ENCODE measurements at places on chromosomes 5 and 9.

GRCh38 chr5:61619289-61619688, 287.2 kb downstream of the ZSWIM6 start:
- no peak for DNase-seq

DNA sequence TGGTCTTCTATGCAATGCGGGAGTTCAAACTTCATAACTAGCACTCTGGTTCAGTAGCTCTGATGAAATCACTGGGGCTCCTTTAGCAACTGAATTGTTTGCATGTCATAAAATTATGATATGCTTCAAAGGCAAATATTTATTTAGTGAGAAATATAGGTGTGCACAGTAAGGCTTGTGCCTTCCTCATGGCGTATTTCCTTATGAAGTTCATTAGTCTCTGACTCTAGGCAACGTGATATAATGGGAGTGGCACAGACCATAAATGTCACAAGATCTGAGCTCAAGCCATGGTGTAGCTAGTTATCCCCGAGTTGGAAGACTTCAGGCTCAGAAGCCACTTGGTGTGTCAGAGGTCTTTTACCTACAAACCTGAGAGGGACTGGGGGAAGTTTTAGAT, 35.5 kb downstream of the PIP5K1B start:
- no peak for DNase-seq

DNA sequence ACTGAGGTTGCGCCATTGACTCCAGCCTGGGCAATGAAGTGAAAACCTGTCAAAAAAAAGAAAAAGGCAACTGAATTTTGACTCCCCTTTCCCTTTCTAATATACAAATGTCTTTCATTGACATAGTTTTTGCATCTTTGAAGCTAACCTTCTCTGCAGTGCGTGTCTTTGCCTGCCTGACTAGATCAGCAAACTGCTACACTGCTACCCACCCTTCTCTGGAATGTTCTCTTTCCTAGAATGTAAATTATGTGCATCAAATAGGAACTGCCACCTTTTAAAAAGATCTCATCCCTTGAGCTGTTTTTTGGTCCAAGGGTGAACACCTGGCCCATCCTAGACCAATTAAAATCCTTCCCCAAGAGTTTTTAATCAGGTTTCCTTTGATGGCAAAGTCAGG, 127.6 kb downstream of the SLC28A3 start:
- DNase-seq = no peak

DNA sequence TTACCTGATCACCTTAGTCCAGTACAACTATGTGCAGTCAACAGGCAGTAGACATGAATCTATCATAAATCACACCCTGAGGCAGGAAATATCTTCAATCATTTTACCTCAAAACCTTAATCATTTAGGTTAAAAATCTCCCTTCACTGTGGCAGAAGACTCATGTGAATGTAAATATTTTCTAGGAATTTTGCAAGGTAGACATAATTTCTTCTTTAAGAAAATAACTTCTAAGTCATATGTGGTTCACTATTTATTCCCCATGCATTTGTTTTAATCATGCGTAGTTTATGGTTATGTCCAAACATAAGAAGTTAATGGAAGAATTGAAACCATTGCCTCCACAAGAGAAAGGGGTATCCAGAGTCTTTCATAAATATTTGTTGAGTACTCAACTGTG, 97.0 kb downstream of the HMHB1 start:
- DNase-seq = no peak

GRCh38 chr9:135023088-135023785, 64.2 kb upstream of the OLFM1 start:
- DNase-seq = no peak

GRCh38 chr9:108620767-108621166, 235.0 kb downstream of the ACTL7B start:
- no peak for DNase-seq

- no peak for DNase-seq
Observed at GRCh38 chr5:107306002-107306401, 364.7 kb downstream of the EFNA5 start.

DNA sequence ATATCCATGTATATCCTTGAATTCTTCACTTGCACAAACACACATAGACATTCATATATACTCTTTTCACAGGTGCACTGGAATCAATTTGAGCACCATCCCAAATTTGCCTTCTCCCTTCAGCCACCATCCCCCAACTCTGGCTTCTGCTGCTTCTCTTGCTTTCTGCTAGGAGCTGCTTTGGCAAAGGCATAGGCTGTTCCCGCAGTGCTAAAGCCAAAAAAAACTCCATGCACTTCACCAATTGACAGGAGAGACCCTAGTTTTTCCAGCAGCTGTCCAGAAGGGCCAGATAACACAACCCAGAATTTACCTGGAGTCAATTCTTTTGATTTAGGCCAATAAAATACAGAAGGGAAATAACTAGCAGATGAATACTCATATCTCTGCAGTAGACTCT, 251.3 kb downstream of the NR2F1-AS1 start:
- DNase-seq = no peak

GRCh38 chr9:98501819-98502218, 206.9 kb downstream of the GABBR2 start:
- no peak for DNase-seq

DNA sequence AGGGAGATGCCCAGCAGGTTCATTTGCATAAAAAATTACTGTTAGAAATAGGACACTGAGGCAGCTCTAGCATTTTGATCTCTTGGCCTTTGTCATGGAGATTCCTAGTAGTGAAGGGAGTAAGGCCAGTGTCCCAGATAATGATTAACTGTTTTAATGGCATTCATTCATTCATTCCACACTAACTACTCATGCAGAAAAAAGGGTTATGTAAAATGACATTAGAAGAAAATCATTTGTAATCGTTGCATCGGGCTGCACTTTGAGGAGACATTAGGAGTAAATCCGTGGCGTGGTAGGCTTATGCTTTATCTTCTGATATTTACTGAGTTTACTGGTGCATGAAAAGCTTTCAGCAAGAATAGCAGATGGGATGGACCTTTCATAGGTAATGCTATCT, 82.6 kb upstream of the GRHPR start:
- no peak for DNase-seq

DNA sequence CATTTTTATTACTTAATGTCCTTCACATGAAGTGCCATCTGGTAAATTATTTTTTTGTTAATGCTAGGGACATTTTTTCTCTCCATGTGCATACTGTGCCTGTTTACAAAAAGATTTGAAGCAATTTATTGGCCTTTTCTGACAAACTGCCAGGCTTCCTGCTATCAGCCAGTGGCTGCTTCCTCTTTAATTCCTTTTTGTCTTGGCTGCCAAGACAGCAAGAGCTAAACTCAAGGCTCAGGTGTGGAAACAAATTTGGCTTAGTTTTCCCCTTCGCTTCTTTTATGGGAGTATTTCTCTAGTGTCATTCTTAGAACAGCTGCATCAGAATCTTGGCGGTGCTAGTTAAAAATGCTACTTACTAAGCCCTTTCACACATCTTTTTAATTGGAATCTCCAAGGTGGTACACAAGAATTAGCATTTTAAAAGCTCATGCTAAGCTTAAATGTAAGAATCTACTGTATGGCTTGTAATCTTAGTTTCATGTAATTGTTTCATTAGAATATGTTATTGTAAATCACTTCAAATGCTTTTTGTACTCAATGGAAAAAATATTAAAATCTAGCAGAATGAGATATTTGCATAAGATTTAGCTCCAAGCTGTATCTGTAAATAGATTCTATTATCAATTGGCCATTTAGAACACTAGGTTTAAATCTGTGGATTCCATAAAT, 134.2 kb upstream of the RASGRF2 start:
- DNase-seq = no peak

- no peak for DNase-seq
Observed at GRCh38 chr9:133704711-133705181, 33.4 kb downstream of the SARDH start.

DNA sequence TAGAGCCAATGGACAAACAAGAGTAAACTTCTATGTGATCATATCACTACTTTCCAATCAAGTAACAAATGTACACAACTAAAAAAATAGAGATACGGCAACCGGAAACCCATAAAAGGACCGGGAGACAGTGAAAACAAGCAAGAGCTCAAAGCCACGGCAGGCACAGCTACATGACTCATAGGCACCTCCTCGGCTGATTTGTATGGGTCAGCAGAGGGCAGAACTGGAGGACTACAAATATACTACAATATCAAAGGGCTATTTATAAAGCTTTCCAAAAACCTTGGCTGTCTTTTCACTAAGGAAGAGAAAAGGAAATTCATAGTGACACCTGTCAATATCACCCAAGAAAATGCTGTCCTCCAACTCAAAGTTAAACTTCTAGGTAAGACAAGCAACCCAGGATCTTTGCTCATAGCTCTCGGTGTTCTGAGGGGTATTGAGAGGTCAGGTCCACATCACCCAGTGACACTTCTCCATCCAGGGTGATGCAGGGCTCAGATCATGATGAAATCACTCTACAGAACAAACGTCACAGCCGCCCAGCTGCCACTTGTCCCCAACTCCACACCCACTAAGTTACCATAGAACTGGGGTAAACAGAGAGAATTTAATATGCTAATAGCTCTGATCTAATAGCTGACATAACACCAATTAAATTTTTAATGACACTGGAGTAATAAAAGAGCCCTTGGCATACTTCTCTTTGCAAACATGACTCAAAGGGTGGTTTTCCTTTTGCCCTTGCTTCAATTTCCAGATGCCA, 41.3 kb downstream of the PFDN1 start:
- no peak for DNase-seq

GRCh38 chr5:89204756-89205155, 321.8 kb upstream of the MEF2C start:
- no peak for DNase-seq

DNA sequence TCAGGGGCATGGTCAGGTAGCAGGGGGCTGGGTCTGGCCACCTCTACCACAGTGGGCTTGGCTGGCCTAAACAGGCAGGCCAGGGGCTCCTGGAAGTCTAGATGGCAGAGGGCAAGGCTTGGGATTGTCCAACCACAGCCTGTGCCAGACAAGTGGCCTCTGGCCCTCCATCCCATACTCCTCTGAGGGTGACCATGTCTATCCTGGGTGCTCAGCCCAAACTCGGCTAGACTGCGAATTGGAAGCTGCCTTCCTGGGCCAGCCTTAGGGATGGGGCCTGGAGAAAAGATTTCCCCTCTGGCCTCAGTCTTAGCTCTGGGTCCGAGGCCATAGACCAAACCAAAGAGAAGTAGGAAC, 110.5 kb downstream of the PHF2 start:
- DNase-seq = no peak

DNA sequence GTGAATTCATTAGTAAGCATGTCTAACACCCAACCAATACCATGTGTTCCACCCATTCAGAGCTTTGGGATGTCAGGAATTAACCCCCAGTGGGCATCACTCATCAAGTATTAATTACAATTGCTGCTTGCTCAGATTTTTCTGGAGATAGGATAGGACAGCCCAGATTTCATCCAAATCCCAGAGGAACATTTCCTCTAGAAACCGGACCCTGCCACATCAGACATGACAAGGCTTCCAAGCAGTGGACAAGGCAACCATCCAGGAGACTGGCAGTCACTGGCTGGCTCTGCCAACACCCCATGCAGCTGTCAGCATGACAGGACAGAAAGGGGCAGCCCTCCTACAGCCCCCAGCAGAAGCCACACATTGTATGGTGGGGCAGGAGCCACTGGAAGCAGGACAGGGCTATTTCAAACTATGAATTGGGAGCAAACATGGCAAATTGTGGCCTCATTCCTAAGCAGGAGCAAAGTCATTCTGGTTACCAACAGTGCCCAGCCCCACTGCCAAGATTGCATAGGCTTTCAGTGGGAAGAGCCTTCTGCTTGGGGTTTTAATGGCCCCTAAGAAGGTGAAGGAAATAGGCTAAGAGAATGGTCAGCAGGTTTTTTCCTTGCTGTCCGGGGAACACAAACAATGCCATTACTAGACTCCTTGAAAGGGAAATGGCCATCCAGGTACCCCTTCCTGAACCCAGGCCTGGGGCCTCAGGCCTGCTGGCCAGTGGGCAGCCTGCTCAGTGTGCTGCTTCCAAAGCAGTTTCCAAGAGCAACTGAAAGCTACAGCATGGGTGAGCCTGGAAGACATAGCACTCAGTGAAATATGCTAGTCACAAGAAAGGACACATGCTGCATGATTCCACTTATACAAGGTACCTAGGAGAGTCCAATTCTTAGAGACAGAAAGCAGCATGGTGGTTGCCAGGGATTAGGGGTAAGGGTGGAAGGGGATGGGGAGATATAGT, 294.7 kb upstream of the SLC30A5 start:
- DNase-seq = no peak

- no peak for DNase-seq
Observed at GRCh38 chr9:123475407-123475806, 119.4 kb downstream of the CRB2 start.

- DNase-seq = no peak
Observed at GRCh38 chr5:21802869-21803490, 1050.2 kb downstream of the CDH12 start.

- DNase-seq = no peak
Observed at GRCh38 chr9:106712279-106712678, 150.7 kb upstream of the ZNF462 start.

DNA sequence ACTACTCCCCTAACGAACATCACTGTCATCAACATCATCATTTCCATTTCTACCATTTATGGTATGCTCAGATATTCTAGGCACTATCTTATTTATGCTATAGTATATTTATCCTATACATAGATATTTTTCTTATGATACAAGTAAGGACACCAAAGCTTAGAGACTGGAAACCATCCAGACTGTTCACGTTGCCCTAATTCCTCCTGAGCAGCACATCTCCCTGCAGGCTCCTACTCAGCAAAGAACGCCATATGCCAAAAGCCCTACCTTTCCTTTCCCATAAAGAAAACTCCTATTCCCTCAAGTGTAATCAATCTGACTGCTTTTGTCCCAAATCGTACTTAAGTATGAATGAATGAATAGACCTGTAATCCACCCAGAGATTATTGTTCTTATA, 247.0 kb downstream of the PRELID2 start:
- no peak for DNase-seq

DNA sequence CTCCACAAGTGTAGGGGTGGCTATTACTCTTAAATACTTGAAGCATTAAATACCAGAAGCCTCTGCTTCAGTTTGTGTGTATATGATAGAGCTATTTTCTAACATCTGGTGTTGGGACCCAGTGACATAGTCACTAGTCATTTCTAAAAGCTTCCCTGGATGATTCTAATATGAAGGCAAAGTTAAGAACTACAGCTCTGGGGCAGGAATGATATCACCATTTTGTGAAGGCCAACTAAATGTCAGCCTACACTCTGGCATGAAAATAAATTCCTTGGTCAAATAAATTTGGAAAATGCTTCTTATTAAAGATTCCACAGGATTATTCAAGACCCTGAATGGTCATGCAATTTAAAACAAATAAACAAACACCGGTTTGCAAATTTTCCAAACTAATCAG, 197.7 kb downstream of the PLK2 start:
- DNase-seq = no peak

DNA sequence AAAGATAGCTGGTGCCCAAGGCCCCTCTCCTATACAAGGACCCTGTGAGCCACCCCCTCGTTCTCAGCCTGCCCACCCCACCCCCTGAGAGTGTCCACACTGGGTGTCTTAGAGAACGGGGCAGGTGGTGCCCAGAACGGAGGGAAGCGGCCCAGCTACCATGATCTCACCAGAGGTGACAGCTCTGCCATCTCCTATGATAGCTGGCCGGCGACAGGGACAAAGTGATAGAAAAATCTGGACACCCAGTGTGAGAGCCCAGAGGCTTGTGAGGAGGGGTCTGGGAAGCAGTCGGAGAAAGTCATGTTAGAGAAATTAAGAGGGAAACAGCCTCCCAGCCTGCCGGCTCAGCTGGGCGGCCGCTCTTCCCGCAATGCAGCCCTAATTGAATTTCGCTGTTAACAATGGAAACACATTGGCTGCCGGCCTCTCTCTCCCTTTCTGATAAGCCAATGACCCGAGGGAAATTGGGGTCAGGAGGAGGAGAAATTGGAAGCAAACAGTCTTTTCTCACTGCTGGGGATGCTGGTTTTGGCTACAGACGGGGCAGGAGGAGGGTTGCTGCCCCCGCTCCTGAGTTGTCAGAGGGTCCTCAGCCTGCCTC, 32.3 kb downstream of the HK3 start:
- peak; percentile 32 for DNase-seq
